ENCODE measurements at places on chromosomes 16 and 17. TPM values are rescaled to one million over a fixed set of nuclear protein-coding genes. Genes with fewer than 3 reads are reported as not detected.

- no peak for DNase-seq
Measured at GRCh38 chr17:9072696-9073339, 51.5 kb downstream of the NTN1 start.

DNA sequence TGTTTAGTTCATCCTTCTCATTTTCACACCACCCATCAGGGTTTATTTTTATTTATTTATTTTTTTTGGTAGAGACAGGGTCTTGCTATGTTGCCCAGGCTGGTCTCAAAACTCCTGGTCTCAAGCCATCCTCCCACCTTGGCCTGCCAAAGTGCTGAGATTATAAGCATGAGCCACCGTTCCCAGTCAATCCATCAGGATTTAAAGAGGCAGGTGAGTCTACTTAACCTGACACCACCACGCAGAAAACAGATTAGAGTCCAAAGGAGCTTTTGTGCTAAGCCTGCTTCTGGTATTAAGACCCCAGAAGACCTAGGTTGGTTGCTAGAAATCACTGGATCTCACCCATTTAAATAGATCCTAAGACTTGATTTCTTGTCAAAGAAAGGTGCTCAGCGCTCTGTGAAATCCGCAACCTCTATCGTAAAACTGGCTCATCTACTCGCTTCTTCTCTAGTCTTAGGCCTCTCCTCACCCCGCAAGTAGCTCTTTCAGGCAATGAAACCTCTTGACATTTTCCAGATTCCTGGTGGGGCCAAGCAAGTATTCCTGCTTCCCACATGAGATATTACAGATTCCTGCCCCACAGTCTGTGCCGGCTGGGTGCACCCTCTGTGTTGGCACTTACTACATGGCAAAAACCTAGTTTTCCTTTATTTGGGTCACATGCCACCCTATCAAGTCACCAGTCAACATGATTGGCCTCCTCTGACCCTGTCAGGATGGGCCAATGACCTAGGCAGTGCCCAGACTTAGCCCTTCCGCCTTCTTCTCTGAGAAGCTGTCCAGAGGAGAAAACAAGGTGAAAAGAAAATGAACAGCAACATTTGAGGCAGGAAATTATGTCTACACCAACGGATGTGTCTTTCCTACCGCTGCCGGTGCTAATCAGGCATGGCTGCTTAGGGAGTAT is 9.0 kb downstream of the PITPNA start:
- no peak for DNase-seq

DNA sequence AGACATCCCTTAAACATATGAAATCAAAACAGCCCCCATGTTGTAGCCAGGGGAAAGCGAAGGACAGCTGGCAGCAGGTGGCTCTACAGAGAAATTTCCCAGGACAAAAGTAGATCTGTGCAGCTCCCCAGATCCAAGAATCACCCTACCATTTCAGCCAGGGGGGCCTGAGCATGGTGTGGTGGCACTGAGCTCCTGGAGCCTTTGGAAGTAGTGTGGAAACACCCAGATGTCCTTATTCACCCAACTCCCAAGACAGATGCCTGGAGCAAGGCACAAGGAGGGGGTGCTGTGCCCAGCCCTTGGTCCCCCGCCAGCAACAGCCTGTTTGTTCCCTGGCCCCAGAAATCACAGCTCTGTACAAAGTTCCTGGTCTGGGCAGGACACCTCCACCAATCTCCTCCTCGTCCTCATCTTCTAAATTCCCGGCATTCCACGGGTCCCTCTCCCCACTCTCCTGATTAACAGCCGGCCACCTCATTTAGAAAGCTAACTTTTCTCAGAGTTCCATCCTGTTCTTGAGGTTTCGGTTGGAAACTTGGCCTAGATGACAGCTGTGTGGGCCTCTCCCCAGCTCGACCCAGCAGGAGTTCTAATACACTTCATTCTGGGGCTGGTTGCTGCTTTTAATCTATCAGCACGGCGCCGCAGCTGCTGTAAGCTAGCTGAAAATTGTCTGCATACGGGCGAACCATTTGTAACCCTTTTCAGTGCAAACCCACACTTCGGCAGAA is 191.1 kb downstream of the C16orf78 start:
- DNase-seq: no peak

- DNase-seq: no peak
Measured at GRCh38 chr17:50420419-50421112, 5.5 kb upstream of the ACSF2 start.

GRCh38 chr17:4483012-4483840 is 15.5 kb upstream of the SPNS2 start:
- no peak for DNase-seq

DNA sequence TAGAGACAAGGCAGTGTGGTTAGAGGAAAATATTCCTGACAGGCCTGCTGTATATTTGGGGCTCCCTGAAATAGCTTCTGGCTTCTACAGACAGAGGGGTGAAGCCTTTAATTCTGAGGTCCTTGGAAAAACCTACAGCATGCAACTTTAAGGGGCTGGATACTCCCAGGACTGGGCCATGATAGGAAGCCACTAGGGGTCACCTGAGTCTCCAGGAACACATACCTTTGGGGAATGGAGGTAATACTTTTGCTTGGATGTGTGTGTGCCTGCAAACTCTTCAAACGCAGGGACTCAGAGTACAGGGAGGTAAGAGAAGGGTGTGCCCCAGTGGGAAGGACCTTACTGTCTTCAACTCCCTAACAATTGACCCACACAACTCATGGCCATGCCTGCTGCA is 4.1 kb downstream of the ASIC2 start:
- no peak for DNase-seq

- DNase-seq: no peak
Measured at GRCh38 chr16:87607871-87608270, 5.6 kb downstream of the JPH3 start.

- no peak for DNase-seq
Measured at GRCh38 chr17:75767881-75768280, 2.9 kb upstream of the GALK1 start.

DNA sequence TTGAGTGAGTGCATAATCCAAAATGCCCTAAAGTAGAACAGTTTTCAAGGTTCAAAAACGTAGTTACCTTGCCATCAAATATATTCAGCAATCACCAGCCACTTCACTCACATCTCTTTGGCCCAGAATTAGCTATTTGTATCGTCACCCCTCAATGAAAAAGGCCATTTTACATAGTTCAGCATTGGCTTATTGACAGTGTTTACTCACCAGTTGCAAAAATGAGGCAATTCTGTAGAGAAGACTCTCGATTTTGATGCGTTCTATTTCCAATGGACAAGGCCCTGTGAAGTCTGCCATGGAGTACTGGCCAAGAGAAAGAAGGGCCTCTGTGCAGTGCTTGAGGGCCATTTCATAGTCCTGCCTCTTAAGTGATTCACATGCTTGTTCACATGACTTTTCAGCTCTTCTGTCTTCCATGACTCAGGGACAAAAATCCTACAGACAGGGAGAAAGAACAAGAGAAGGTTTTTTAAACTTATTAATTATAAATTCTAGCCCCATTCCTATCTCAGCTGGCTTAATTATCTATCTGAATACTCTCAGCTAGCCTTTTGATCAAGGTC is 26.5 kb downstream of the HELZ start:
- DNase-seq: no peak

DNA sequence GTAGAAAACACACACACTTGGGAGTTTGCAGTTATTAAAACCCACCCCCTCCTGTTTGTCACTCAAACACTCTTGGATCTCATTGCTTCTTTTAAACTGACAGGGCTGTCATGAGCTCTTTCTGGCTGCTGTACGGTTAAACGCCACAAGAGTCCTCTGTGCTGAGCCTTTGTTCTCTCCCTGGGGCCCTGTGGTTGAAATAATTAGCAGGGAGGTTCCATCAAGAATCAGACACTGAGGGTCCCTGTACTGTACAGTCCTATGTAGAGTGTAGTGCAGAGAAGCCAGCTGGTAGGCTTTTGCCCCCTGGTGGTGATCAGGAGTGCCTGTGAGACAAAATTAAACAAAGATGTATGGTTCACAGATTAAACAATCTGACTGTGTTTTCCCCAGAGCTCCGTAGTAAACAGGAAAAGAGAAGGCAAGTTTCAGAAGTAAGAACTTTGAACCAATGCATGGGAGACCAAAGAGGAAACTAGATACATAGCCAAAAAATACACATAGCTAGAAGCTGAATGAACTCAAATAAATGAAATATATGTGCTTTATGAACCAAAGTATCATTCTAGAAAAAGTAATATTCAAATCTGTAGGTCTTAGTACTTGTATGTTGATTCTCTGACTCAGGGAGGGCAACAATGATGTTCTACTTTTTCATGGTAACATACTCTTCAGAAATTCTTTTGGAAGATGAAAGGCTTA is 1.4 kb upstream of the SSH2 start:
- DNase-seq: peak; percentile 72

DNA sequence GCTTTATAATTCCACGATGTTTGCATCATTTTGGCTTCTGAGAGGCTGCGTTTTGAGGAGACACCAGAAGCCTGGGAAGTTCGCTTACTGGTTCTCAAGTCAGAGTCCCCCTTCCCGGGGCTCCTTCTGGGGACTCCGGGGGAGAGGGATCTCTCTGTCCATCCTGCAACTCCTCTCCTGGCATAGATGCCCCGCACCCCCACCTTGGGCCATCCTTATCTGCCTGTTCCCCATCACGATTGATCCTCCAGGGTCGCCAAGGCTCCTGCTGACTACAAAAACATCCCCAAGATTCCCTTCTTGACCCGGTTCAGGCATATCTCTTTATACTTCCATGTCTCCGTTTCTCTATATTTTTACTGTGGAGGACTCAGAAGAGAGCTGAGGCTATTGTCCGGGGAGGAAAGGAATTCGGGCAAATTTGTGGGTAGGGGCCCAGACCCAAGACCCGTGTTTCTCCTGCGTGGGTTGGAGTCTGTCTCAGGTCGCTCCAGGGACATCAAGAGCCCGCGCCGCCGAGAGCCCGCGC is 18.4 kb upstream of the HOXB13 start:
- DNase-seq: no peak

DNA sequence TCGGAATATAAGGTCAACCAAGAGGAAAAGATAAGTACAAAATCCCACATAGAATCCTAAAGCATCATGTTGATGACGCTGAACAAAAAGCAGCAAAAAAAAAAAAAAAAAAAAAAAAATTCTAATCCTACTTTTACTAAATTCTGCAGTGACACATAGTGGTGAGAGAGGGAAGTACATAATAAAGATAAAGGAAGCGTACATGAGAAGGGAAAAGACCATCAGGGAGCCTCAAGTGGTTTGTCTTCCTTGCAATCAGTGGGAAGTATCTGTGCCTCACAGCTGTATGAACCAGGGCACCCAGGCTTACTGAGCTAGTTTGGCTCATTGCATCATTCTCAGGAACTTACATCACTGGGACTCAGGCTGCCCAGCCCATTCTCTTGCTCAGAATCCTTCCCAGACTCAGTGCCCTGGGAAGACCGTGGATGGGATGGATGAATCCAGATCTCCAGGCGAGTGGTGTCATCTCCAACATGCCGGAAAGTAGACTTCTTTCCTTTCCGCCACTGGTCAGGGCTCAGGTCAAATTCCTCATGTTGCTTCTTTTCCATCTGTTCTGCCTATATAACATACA is 21.2 kb downstream of the SMG6 start:
- DNase-seq: peak; percentile 30

GRCh38 chr16:11534262-11534661 is 52.5 kb downstream of the LITAF start:
- DNase-seq: no peak

DNA sequence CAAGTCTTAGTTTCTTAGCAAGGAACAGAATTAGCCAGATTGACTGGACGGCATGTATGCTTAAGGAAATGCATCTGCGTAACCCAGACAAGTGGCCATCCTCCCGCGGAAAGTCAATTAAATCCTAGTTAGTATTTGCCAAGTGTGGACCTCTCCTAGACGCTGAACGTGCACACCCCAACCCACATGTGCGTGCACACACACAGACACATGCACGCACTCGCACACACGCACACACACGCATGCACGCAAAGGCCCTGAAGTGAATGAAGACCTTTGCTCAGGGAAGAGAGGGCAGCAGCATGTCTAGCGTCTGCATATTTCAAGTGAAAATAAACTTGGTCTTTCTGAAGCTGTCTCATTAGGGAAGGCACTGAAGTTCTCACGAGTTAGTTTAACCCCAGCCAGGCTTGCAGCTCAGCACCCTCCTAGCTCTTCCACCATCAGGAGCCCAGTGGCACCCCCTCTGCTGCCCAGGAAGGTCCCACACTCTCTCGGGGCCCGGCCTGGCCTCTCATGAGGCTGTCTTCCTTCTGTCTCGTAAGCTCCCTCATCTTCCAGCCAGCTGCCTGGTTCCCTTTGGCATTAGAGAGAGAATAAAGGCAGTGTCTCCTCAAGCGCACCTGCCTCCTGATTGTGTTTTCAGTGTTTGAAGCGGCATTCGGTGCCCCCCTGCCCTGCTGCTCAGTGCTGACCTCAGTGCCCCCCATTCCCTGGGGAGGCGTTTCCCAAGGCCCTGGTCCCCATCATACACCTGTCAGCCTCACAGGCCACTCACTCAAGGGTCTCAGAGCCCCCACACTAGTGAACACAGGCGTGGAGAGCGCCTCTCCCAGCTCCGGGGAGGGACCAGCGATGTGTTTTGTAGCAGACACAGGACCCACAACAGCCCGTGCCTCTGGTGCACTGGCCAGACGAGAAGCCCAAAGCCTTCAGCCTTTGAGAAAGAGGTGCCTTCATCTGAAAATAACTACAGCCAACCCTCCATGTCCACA is 52.2 kb upstream of the CHMP6 start:
- no peak for DNase-seq

DNA sequence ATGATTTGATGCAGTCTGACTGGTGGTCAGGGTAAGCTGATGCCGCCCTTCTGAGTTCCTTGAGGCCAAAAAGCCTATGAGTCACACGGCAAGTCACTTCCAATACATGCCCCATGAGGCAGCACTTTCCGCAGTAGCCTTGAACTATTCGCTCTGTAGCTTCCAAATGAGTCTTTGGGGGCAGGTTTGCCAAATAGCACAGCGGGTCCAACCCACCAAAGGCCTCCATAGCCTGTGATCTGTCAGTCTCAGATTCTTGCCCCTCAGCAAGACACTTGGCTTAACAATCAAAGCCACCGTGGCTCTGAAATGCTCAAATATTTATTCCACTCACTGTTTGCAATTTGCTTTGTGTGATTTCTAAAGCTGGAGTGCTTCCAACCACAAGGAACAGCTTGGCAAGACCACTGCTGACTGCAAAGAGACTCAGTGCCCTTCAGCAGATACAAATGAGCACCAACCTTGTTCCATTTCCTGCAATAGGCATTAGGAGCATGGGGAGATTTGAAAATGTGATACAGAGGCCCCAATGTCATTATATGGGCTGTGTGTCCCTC is 45.4 kb downstream of the CLEC19A start:
- DNase-seq: peak; percentile 89

- DNase-seq: no peak
Measured at GRCh38 chr17:36768394-36768793, 167.0 kb downstream of the MRM1 start.

KRT39 gene
- total RNA-seq: not detected

KRTAP1-1 gene
- not detected for total RNA-seq

CD300H gene
- not detected for total RNA-seq

VTN gene
- total RNA-seq: 470 TPM

C17orf107 gene
- 0.72 TPM for total RNA-seq

CMTM3 gene
- 16.9 TPM for total RNA-seq

ALOX12 gene
- 0.39 TPM for total RNA-seq

NKD1 gene
- total RNA-seq: 7.8 TPM

KRTAP4-9 gene
- not detected for total RNA-seq

CTF1 gene
- 3.7 TPM for total RNA-seq
